ENCODE measurements at places on chromosomes 3 and 15. TPM values are rescaled to one million over a fixed set of nuclear protein-coding genes. Genes with fewer than 3 reads are reported as not detected.

DMXL2 gene
- polyA plus RNA-seq = 0.61 TPM

DNA sequence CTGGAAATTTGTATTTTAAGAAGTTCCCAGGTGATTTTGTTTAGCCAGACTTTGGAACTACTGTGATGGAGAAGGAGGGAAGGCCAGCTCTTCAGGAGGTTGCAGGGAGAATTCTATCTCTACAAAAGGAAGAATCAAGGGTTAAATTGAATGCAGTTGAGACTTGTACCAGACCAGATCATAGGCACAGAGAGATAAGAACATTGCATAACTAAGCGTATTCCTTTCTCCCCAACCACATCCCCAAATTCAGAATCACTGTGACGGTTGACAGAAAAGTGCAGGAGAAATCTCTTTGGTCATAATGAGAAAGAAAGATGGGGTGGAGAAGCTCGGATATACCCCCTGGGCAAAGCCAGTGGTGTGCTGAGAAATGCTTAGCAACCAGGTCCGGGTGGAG, 7.2 kb downstream of the PLD1 start:
- H3K4me1 ChIP-seq = no peaks in the 10 kb centered on the region
- H3K36me3 ChIP-seq = no peaks in the 10 kb centered on the region
- no peak for DNase-seq
- no peak overlapping the region for H3K27ac ChIP-seq
- H3K27me3 ChIP-seq = no peaks in the 10 kb centered on the region

DNA sequence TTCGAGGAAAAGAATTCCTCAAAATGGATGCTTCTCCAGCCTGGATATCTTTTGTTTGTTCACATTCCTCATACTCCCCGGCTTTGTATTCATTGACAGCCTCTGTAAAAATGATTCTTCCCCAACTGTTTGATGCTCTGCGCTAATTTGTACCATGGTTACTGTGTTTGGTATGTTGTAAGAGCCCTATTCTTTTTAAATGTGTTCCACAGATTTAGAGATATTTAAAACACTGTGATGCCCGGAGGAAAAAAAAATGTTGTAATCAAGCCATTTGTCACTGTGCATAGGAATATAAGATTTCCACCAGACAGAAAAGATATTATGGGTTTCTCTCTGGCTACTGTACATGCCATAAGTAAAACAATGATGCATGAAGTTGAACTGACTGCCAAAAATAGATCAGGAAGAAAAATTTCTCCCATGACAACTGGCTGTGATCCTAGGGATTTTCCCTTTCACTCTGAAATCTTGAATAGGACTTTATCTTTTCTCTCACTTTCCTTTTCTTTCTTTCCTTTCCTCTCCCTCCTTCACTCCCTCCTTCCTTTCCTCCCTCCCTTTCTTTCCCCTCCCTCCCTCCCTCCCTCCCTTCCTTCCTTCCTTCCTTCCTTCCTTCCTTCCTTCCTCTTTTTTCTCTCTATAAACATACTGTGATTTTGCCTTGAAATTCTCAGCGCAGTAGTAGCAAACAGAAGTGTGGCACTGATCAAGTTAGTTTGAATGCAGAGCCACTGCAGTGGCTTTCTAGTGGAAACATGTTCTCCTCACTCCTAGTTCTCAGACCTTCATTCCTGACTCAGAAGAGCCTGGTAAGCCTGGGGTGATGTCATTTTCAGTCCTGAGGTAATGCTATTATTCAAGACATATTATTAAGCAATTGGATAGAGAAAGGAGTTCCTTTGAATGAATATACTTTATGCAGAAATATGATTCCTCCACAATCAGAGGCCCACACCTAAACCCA, 254.9 kb upstream of the TBL1XR1 start:
- no peaks in the 10 kb centered on the region for H3K36me3 ChIP-seq
- no peaks in the 10 kb centered on the region for H3K27me3 ChIP-seq
- no peak for DNase-seq
- H3K27ac ChIP-seq = no peak overlapping the region

- no peaks in the 10 kb centered on the region for H3K4me1 ChIP-seq
- no peaks in the 10 kb centered on the region for H3K27me3 ChIP-seq
- H3K27ac ChIP-seq = no peak overlapping the region
- no peaks in the 10 kb centered on the region for H3K36me3 ChIP-seq
These were observed 108.4 kb downstream of the MEGF11 start for GRCh38 chr15:66144978-66145725.

MUC4 gene
- polyA plus RNA-seq = not detected

MAGEL2 gene
- not detected for polyA plus RNA-seq

PPM1M gene
- polyA plus RNA-seq = 81.8 TPM

DNA sequence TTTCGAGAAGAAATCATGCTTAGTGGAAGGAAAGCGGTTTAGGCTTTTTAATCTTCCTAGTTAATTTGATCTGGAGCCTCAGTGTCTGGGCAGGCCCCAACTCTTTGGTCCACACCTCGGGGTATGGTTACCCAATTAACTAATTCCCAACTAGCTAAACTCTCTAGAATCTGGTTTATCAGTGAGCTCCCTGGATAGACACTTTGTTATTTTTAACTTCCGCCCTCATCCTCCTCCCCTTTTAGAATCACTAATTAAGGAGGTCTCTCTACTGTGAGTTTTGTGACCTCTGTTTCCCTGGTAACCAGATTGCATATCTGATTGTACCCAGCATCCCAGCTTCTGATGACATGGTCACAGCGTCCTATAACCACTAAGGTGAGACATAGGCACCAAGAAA, 112.2 kb downstream of the RARB start:
- no peak overlapping the region for H3K4me3 ChIP-seq
- H3K36me3 ChIP-seq = no peaks in the 10 kb centered on the region

GRCh38 chr3:156575641-156576040, 20.7 kb upstream of the SSR3 start:
- H3K4me1 ChIP-seq = no peaks in the 10 kb centered on the region
- DNase-seq = no peak
- no peak overlapping the region for H3K27ac ChIP-seq
- no peaks in the 10 kb centered on the region for H3K27me3 ChIP-seq
- no peak overlapping the region for H3K4me3 ChIP-seq

CILP gene
- polyA plus RNA-seq = 0.08 TPM

EFCAB12 gene
- polyA plus RNA-seq = 0.21 TPM

- H3K36me3 ChIP-seq = no peaks in the 10 kb centered on the region
- no peak for DNase-seq
- no peaks in the 10 kb centered on the region for H3K27me3 ChIP-seq
- no peak overlapping the region for H3K4me3 ChIP-seq
These were observed 85.6 kb downstream of the PDCD6IP start for GRCh38 chr3:33883951-33884561.
